Activated CD4-positive, CD25-positive, alpha-beta regulatory T cell treated with anti-CD3 and anti-CD28 coated beads, Interleukin-2, amount 50 U/mL, for 72 hours (primary cell): ENCODE measurements at places on chromosomes 12 and 14.

GRCh38 chr14:22510527-22511110, 78.4 kb downstream of the DAD1 start:
- DNase-seq = no peak

GRCh38 chr12:40768125-40768864, 76.1 kb downstream of the CNTN1 start:
- no peak for DNase-seq

DNA sequence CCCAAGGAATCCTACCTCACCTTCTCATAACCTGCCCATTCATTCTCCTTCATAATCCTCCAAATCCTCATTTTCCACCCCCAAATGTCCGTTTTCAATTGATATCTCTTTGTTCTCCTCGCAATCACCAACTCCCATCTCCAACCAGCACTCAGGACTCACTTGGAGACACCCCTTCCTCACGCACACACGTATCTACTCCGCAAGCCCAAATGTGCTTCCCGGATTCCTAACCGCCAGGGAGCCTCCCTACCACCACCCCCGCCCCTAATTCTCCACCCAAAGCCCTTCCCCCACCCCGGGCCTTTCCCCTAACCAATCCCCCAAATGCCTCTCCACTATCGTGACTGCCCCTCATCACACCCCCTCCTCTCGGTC, 304 bp downstream of the KCTD10 start:
- no peak for DNase-seq

GRCh38 chr12:107435520-107435919, 250.1 kb upstream of the PWP1 start:
- DNase-seq = no peak
